ENCODE measurements at places on chromosomes 12 and 14.

DNA sequence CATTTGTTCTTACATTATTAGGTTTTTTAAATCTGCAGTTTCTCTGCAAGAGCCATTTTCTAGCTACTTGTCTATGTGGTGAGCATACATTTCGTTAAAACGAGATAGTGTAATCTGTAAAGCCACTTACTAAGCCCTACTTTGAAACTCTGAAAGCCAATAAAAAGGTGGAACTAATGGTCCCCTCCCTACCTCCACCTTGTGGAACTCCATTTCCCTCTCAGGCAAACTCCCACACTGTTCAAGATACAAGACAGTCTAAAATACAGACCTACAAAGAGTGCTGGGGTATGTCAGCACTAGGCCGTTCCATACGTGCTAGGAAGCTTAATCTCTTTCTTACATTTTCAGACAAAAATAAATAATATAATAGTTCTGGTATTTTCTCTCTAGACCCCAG is 74.1 kb downstream of the DUSP6 start:
- no peak for DNase-seq

- DNase-seq = no peak
Measured at GRCh38 chr12:49741882-49742620, 694 bp downstream of the TMBIM6 start.

GRCh38 chr14:77923131-77923936 is 123.4 kb downstream of the ADCK1 start:
- DNase-seq = peak; percentile 17

GRCh38 chr12:33187409-33187808 is 252.2 kb downstream of the SYT10 start:
- no peak for DNase-seq

DNA sequence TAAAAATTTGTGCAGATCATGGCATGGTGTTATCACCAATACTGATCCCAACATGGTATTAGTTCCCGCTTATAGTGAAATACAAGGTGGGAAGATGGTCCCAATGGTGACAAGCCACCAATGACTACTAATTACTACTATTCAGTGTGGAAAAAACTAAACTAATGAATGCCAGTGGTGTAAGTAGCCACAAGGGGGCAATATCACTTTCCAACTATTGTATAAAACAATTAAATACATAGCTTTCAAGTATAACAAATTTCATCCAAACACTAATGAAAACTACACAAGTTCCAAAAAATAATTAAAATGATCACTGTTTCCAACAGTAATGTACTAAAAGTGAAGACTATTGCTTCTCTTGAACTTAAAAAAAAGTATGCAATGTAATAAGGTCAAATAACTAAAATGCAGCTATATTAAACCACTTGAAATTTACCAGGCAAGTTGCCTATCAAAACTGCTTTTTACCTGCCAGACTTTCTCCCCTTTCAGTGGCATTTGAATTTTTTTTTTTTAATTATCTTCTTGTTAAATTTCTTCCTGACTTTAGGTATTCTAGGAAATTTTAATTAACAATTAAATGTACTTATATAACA is 58.0 kb downstream of the PAPLN start:
- peak; percentile 67 for DNase-seq
